ENCODE measurements at places on chromosomes 2 and 18.

DNA sequence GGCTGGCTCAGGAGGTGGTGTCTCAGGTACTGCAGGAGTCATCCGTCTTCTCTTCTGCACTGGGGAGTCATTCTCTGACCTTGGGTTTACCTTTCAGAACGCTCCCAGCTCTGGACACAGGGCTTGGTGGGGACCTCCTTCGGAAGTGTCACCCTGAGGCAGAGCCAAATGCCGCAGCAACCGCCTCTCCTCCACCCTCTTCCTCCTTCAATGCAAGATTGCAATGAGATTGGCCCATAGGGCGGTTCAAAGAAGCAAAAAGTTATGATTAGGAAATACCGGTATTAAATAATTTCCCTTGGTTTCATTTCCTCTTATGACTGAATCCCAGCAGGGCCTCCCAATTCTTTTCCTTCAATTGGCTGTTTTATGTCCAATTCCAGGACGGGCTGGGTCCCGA lies 178.8 kb downstream of the ACKR3 start:
- DNase-seq, result no peak

GRCh38 chr2:61620244-61621159 lies 82.3 kb upstream of the XPO1 start:
- no peak for DNase-seq

- DNase-seq, result no peak
Observed at GRCh38 chr18:23383494-23383893, 69.6 kb upstream of the RIOK3 start.

DNA sequence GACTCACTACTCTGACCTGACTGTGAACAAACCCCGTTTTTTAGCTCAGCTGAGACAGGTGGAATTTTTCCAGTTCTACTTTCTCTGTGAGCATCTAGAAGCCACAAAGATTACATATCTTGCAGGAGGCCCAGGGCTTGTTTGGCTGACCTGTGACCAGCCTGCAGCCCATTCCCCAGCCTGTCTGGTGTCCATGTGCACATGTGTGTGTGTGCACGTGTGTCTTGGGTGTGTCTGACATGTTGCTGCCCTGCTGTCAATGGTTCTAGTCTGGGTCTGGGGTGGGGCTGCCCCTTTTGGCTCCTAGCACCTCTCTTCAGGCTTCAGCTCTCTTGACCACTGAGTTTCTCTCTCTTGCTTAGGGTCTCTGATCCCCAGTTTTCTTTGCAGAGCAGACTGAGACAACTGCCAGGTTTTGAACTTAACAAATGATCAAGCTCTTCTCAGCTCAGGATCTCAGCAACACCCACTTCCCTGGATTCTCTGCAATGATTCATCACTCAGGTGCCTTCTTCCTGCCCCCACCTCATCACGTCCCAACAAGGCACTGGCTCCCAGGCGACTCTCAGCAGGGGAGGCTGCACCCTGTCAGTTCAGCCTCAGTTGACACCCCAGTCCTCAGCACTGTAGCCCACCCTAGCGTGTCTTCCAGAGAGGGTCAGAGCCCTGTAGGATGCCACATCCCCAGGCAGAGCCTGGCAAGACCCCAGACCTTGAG lies 130.3 kb downstream of the CELF4 start:
- no peak for DNase-seq

DNA sequence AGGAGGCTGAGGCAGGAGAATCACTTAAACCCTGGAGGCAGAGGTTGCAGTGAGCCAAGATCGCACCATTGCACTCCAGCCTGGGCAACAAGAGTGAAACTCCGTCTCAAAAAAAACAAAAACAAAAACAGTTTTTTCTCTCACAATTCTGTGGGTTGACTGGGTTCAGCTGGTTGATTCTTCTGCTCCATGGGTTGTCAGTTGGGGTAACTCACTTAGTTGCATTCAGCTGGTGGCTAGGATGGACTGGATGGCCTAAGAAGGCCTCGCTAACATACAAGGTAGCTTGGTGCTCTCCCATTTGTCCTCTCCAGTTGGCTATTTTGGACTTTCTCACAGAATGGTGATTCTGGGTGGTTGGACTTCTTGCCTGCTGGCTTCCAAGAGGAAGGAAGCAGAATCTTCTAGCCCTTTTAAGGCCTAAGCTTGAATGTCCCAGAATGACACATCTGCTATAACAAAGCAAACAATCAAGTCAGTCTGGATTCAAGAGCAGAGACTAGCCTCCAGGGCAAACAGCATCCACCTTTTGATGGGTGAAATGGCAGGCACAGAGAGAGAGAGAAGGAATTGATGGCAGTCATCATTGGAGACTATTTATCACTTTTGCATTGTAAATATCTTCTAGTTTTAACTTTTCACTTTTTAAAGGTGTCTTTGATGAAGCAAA lies 17.9 kb downstream of the LAMA3 start:
- DNase-seq, result no peak

GRCh38 chr2:126884861-126885750 lies 13.6 kb upstream of the TEX51 start:
- no peak for DNase-seq

DNA sequence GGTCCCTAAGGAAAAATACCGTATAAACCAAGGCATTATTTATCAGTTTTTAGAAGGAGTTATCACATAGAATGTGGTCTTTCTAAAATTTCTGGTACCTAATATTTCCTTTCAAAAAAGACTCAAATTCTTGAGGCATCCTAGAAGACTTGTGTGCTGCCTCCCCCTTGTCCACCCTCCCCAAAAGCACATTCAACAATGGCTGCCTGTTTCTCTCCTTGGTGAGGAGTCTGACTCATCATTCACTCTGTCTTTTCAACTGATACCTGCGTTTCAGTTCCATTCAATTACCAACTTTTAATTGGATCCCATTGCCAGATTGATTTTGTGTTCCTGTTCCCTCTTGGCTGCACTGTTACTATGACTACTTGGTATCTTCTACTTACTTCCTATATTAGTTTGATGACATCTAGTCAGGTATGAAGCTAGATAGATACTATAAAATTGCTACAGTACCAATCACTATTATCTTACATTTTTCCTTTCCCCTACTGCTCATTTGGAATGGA lies 72.9 kb downstream of the XRCC5 start:
- no peak for DNase-seq

DNA sequence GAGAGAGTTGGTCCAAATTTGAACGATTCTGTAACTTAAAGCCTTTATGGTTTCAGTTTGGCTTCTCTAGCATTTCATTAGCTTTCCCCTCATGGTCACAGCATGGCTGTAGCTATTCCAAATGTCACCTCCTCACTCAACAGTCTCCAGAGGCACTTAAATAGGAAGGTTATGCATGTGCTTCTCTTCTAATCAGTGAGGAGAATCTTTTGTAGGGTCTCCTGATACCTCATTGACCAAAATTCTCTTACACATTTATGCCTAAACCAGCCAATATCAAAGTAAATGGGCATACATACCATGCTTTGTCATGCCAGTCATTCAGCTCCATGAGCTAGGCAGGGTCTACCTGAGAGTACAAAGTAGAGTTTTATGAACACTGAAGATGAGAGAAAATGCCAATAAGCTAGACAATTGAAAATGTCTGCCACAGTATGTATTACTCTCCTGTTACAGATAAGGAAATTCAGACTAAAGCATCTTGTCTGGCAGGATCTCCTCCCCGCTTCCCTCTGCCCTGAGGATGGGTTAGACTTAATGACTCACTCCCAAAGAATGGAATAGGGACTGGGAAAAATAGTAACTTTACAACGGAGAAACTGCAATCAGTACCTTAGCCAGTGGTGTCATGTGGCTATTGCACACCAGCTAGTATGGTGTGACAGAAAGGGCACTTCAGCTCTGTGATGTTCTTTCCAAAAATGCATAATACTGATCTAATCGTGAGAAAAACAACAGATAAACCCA lies 15.4 kb downstream of the DSG2 start:
- no peak for DNase-seq

DNA sequence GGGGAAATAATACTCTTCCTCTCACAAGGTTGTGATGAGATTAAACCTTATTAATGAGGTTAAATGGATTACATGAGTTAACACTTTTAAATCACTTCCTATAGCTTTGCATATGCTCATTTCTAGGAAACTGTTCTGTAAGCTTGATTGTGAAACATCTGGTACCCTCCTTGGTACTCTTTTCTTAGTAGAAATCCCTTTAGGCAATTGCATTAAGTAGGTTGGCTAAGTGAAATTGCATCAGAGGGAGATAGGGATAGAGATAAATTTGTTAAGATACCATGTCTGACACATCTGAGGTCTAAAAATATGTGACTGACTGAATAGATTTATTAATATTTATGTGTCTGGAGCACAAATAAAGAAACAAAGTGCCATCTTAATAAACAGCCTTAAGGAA lies 275.9 kb upstream of the MAP2 start:
- DNase-seq, result no peak

- no peak for DNase-seq
Observed at GRCh38 chr2:144151405-144151804, 368.5 kb downstream of the ZEB2 start.

DNA sequence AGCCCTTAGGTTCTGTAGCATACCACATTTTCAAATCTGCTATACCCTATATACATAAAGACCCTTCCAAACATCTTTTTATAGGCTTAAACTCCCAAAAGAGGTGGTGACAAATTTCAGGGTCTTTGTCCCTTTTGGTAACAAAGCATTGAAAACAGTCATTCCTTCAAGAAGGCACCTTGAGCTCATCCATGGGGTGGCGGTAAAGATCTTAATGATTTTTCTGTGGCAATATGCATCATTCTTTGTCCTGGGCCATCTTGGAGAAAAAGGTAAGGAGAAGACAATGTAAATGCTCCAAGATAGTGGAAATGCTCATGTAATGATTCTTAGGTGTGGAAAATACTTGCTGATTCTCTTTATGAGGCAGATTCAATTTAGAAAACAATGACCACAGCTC lies 890.5 kb downstream of the CNTNAP5 start:
- DNase-seq, result no peak

GRCh38 chr2:113083296-113083695 lies 15.5 kb downstream of the IL1F10 start:
- DNase-seq, result no peak

GRCh38 chr2:27152102-27152795 lies 3.4 kb downstream of the TCF23 start:
- no peak for DNase-seq

GRCh38 chr2:162242586-162243280 lies 512 bp downstream of the FAP start:
- no peak for DNase-seq

GRCh38 chr2:187982668-187983067 lies 309.0 kb upstream of the GULP1 start:
- no peak for DNase-seq

DNA sequence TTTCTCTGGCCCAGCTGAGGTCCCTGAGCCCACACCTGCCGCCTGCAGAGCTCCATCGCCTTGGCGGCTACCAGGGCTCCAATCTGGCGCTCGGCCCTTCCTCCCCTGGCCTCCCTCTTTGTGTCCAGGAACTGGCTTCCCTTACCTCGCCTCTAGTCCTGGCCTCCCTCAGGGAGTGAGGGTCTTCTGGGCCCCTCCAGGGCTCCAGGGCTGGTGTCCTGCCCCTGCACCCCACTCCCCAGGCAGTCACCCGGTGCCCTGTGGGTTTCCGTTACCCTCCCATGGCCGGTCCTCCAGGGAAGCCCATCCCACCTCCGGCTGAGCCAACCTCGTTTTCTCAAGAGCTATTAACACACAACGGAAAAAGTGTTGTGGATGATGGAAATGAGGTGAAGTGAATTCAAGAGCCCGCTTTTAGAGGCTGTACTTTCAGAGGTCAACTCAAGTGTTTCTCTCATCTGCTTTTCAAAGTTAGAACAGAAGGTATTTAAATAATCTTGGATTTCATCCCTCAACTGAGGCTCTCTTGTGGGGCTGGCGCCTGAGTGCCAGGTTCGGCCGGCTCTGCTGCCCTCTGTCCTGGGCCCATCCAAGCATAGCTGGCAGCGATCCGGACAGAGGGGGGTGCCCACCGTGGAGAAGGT lies 131.9 kb downstream of the ASB1 start:
- DNase-seq, result no peak

DNA sequence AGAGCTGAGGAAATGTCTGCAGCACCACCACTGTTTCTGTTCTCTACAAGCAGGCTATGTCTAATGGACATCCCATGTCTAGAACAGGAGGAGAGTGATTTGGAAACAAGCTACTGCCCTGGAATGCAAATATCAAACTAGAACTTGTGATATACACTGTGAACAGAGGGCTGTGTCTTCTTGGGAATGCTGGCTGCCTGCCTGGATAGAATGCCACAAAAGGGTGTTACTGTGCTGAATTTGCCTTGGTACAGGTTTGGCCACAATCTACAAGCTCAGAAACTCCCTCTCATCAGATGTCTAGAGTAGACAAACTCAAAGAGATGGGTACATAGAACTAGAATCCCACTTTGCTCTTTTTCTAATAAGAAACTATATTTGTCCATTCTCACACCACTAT lies 170.5 kb downstream of the NYAP2 start:
- DNase-seq, result no peak

GRCh38 chr2:2271469-2271941 lies 59.6 kb downstream of the MYT1L start:
- no peak for DNase-seq

- DNase-seq, result no peak
Observed at GRCh38 chr2:172087207-172087779, 2.0 kb downstream of the DLX1 start.

GRCh38 chr2:105756435-105756834 lies 11.7 kb downstream of the NCK2 start:
- no peak for DNase-seq

GRCh38 chr18:58991167-58991798 lies 126.6 kb downstream of the ZNF532 start:
- DNase-seq, result no peak

- DNase-seq, result no peak
Observed at GRCh38 chr18:26185267-26185666, 41.0 kb upstream of the TAF4B start.

DNA sequence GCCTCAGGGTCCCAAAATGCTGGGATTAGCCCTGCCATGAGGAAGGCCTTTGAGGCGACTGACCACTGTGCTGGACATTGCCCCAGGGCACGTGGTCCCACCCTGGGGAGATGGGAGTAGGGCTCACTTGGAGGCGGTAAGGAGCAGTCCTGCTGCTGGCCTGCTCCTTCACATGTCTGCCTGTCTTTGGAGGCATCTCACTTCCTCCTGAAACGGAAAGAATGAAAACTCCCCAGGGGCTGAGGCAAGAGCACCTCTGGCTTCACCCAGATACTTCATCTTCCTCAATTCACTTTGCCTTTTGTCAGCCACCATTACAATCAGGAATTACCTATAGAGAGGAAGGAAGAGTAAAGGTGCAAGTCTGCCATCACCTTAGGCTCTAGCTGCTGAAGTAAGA lies 59.9 kb upstream of the GATA6 start:
- no peak for DNase-seq

DNA sequence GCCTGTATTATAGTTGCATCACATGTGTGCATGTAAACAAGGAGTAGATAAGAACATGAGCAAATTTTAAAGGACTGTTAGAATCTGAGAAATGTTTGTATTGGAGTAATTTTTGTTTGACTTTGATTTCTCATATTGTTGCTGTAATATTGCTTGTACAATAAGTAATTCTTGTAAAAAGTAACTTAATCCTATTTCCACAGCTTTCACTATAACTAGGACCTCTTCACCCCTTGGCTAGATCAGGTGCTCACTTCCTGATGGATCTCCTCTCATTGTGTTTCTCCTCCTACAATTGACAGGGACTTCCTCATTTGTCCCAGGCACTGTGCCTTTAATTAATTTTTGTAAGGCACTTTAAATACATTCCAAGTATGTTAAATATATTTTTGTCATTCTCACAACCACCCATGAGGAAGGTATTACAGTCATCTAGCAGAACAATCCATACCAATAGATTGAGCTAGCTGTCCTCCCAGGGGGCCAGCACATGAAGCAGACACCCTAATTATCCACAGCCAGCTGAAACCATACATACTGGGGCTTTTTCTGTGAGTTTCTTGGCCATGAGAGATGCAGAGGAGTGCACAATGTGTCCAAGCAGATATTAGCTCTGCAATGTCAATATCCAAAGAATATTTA lies 359.5 kb upstream of the ACVR2A start:
- DNase-seq, result no peak

Data from CD4-positive, alpha-beta T cell treated with Interleukin-4 for 4 hours (primary cell).